Mesendoderm (in vitro differentiated cells): ENCODE measurements at places on chromosomes 1 and 21.

DNA sequence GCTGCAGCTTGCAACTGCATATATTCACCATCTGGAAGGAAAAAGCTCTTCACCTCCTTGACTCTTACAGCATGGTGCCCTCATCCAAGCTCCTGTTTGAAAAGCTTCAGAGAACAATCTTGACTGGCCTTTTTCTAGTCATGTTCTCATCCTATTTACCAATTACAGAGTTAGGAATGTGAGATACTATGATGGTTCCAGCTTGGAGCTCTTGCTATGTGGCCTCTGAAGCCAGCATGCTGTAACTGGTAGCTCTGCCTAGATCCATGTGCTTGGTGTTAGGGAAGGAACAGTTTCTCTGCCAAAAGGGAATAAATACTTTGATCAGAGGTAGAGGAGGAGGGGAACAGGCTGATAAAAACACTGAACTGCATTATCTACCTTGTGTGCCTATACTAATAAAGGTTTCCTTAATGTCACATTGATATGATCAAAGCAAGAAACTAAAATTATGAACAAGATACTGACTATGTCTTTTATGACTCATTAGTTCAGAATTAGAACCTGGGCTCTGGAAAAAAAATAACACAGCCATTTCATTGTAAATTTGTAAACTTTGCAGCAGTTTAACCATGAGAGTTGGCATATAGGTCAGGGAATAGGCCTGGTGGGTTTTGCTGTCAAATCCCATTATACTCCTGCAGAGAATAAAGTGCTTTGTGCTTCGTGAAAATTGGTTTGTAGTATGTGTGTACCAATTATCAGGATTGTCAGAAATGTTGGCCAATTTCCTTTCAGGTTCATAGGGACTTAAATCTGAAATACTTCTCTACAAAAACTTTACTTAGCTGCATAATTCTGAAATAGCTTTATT is 92.7 kb downstream of the LEPR start:
- no peak for DNase-seq

GRCh38 chr1:225631021-225631663 is 21.8 kb downstream of the ENAH start:
- DNase-seq: no peak

GRCh38 chr21:44067011-44067839 is 40.0 kb upstream of the PWP2 start:
- DNase-seq: no peak

- DNase-seq: peak; percentile 96
Observed at GRCh38 chr1:165827268-165828102, at the start of gene UCK2. UCK2 (plus strand) TSS chr1:165827614; CDS start chr1:165827834, 220 bp downstream.
